ENCODE measurements at places on chromosomes 2 and 18.

DNA sequence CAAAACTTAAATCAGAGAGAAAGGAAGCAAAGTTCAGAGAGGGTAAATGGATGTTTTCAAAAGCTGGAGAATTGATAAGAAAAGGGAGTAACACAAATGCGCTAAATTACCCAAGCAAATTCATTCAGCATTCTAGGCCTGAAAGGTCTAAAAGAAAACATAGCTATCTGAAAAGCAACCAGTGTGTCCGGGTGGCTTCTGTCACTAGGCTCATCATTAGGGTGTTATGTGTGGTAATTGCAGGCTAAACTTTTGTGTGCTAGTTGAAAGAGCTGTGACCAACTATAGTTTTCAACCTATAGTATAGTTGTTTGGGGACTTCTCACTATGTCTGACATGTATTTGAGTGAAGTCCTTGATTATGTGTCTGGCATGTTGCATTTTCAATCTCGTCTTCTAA lies 839.6 kb upstream of the ZEB2 start:
- no peak for DNase-seq

DNA sequence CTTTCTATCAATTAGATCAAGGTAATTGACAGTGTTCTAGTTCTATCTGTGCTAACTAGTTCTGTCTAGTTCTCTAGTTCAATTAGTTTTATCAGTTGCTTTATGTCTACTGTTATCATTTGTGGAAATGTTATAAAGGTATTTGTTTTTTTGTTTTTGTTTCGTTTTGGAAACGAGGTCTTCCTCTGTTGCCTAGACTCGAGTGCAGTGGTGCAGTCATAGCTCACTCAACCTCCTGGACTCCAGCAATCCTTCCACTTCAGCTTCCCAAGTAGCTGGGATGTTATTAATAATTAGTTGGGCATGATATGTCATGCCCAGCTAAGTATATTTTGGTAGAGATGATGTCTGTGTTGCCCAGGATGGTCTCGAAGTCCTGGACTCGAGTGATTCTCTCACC lies 1682.8 kb upstream of the LRRTM1 start:
- no peak for DNase-seq

GRCh38 chr18:75502286-75502685 lies 74.8 kb upstream of the SMIM21 start:
- DNase-seq: no peak

DNA sequence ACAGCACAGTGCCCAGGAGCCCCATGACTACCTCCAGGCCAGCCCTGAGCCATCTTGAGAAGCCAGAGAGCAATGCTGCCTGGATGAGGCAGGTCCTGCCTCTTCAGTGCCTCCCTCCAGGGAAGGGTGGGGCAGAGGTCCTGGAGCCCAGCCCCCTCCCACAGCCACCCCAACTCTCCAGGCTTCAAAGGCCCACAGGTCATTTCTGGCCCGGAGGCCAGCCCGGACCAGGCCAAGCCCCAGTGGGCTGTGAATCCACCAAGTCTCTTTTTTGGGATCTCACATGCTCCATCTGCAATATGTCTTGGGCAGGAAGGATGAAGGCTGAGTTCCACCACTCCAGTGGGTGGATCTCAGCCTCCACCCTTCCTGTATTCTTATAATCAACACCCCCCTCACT lies 36.7 kb downstream of the SDC1 start:
- no peak for DNase-seq

- no peak for DNase-seq
These were observed 63.9 kb downstream of the SPRED2 start for GRCh38 chr2:65368468-65368867.

DNA sequence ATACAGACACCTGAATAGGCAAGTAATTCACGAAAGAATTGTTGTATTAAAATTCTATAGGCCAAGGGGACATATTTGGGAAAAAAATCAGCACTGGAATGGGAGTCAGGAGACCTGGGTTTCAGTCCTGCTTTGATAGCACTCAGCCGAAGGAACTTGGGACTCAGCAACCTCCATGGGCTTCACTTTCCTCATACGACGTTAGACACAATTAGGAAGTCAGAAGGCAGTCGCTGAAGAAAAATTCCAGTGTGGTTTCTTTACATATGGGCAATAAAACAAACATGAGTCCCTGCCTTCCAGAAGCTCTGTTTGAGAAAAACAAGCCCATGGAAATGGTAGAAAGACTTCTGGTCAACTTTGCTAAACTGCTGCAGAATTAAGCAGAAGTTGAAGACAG lies 15.1 kb upstream of the CYRIA start:
- DNase-seq: no peak

DNA sequence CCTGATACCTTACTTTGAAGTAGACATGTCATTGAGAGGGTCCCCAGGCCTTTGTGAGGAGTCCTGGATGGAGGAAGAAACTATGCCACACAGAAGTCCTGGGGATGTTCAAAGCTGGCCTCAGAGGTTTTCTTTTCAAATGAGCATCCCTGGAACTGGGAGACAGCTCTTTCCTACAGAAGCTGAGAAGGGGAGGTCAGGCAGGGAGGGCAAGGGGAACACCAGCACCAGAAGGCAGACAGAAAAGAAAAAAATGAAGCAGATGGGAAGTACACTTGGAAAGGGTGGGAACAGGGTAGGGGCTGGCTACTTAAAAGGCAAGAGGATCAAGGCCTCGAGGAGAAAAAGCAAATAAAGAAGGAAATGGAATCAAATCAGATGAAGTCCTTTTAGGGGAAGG lies 120.0 kb downstream of the FMNL2 start:
- DNase-seq: no peak

- no peak for DNase-seq
These were observed 121.7 kb downstream of the KLHL29 start for GRCh38 chr2:23506531-23507266.

- no peak for DNase-seq
These were observed 61.7 kb upstream of the NCK2 start for GRCh38 chr2:105683011-105683492.

DNA sequence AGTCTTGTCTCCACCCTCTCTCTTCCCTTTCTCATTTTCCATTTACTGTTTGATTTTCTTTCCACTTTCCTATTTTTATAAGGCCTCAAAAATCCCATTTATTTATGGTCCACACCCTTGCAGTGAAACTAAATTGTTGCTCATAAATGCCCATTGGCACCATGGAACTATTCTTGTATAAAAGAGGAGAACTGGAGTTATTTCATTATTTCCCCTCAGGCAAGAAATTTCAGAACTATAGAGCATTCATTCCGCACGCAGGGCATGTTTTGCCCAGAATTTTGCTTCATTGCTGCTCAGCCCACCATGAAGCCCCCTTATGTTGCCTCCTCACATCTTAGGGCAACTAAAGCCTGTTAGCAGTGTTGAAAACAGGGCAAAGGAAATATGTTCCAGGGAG lies 113.7 kb upstream of the MMADHC start:
- DNase-seq: no peak

GRCh38 chr2:1769703-1770422 lies 25.5 kb upstream of the PXDN start:
- peak; percentile 88 for DNase-seq

DNA sequence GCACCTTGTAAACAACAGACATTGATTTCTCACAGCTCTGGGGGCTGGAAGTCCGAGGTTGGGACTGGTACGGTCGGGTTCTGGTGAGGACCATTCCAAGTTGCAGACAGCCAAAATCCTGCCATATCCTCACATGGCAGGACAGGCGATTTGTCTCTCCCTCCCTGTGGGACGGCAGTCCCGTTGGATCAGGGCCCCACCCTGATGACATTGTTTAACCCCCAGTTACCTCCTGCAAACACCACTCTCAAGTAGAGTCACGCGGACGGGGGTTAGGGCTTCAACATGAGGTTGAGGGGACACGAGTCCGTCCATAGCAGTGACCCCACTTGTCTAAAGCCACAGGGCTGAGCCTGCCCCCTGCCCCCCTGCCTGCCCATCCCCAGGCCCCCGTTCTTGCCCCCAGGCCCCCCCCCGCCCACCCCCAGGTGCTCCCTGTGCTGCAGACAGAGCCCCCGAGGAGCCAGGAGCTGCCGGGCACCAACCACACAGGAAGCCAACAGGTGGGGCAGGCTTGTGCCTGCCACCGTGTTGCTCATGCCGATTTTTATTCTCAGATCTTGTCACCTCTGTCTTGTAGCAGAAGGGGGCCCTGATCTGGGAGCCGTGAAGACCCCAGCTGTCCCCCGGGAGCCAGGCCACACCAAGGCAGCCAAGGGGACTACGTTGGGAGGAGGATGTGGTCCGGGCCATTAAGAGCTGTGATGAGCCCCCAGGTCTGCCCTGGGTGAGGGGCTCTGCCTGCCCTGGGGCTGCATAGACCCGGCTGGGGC lies 82.2 kb downstream of the NFATC1 start:
- no peak for DNase-seq

GRCh38 chr2:58923869-58924268 lies 682.7 kb upstream of the FANCL start:
- no peak for DNase-seq

DNA sequence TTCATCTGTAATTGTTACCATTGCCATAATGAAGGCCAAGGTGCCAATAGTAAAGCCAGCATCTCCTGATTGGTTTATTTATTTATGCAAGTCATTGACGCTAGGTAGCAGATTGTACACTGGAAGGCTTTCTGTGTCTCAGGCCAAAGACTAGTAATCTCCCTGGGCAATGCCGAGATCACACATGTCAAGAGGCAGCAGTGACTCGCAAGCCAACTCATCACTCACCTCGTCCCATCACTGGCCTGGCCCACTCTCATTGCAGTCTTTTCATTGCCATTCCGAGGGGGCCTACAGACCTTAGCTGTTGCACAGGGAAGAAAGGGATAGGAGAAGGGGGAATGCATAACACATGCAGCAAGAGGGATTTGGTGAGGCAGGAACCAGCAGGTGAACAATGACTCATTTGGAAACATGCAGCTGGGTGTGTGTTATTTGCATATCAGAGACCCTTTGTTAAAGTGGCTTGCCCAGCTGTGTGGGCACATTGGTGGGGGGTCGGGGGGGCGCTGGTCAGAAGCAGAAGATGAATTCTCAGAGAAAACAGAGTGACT lies 448.7 kb upstream of the HNRNPA3 start:
- no peak for DNase-seq

- no peak for DNase-seq
These were observed 357.0 kb upstream of the ID2 start for GRCh38 chr2:8324901-8325300.

Data from small intestine (tissue), 16 donors.